Activated CD4-positive, alpha-beta T cell treated with anti-CD3 and anti-CD28 coated beads for 4 hours (primary cell): ENCODE measurements at places on chromosomes 4 and X.

GRCh38 chr4:8306511-8307021 lies 37.0 kb downstream of the HTRA3 start:
- DNase-seq: no peak

DNA sequence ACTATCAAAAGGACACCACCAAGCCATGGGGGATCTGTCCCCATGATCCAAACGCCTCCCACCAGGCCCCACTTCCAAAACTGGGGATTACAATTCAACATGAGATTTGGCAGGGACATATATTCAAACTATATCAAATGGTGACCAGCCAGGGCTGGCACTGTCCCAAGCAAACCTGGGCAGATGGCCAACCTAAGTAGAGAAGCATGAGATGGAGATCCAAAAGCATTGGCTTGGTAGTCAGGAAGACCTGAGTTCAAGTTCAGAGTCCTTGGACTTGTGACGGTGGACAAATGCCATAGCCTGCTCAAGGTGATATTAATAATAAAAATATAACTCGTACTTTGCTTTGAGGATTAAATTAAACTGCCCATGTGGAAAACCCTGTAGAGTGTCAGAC lies 79.2 kb upstream of the HS3ST1 start:
- no peak for DNase-seq

DNA sequence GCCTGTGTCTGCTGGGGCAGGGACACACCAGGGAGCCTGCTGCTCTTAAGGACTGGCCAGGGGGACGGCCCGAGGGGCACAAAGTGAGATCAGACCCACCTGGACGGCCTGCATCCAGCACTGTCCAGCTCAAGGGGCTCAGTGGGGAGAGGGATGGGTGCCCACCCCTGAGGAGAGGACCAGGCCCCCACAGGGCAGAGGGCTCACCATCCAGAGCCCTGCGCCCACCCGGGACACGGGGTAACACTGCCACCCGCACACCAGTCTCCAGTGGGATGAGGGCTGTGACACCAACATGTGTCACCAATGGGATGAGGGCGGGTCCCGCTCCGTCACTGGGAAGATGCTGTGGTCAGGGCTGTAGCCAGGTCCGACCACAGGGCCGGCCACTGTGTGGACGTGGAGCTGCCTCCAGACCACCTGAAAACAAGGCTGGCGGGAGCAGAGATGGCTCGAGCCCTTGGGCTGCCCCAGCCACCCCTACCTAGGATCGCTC lies 13.2 kb downstream of the DGKQ start:
- DNase-seq: no peak

DNA sequence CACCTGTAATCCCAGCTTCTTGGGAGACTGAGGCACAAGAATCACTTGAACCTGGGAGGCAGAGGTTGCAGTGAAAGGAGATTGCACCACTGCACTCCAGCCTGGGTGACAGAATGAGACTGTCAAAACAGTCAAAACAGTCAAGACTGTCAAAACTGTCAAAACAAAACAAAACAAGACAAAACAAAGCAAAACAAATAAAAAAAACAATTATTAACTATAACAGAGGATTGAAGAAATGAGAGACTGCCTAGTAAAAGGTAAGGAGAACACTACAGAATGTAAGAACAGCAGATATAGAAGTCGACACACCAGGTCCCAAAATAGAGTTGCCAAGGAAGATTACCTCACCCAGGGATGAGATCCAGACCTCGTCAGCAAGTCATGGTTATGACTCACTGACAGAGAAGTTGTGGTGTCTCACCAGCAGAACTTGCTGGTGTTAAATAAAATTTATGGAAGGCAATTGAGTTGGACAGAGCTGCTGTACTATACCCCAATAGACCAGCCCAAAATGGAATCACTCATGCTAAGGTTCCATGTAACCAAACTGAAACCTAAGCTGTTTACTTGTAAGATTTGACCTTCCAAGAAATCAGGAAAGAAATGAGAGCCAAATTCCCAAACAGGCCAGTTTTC lies 32.1 kb upstream of the GK start:
- no peak for DNase-seq

DNA sequence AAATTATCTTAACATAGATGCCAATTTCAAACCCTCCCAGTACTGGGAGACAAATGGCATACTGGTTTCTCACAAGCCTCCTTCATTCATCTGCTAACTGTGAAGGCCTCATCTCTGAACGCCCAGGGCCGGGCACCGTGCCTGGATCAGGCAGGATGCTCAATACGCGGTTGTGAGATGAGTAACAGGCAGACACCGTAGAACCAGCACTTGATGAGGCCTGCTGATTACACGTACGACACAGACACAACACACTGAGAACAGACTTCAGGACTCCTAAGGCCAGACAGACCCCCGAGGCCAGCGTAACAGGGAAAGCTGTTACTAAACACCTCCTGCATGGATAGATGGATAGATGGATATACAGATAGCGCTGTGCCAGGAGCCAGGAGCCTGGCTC lies 154.6 kb downstream of the AFAP1 start:
- no peak for DNase-seq

DNA sequence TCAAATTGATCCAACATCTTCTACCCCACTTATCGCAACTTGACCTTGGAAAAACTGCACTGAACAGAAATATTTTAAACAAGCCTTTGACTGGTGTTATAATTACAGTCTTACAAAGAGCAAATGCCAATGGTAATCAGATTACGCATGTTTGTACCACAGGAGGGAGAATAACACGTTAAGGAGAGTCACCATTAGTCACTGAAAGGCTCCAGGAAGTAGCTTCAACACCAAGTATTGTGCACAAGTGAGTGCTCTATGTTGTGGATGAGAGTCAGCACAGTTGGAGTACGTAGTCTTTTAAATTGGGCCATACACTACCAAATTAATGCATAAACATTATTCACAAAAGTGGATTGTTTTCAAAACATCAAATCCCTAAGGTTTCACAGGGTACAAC lies 1081.5 kb upstream of the TENM3 start:
- DNase-seq: no peak

DNA sequence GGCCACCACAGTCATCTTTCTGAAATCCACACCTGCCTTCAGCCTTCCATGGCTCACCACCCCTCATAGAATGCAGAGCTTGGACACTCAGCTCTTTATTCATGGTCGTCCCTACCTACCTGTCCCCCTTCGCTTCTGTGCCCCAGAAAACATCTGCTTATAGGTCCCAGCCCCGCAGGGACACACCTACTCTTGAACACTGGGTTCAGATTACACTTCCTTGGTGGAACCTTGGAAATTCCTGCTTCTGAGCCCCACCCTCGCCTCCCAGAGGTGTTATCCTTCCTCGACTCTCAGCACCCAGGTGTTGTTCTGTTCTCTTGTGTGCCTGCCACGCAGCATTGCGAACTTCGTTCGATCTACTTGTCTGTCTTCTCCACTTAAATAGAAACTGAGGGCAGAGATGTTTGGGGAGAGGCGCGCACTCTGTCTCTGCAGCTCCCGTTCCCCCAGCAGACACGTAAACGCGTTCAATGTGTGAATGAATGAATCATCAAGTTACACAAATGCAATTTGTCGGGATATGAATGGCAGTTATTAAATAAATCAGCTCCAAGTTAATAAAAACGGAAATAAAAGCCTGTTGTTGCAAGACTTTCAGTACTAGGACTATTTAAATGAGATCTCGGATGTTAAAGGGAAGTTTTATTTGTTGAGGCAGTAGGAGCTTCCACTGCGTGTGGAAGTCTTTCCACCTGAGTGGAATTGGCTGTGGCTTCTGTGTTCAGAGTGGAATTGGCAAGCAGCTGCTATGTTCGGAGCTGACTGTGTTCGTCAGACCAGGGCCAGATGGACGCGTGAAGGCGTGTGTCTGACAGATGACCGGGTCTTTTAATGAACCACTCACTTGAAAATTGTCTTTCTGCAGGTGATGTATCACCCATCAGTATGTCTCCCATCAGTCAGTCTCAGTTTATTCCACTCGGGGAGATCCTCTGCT lies 95.6 kb downstream of the STOX2 start:
- no peak for DNase-seq

GRCh38 chr4:153156263-153156662 lies 48.0 kb upstream of the TRIM2 start:
- peak; percentile 42 for DNase-seq

DNA sequence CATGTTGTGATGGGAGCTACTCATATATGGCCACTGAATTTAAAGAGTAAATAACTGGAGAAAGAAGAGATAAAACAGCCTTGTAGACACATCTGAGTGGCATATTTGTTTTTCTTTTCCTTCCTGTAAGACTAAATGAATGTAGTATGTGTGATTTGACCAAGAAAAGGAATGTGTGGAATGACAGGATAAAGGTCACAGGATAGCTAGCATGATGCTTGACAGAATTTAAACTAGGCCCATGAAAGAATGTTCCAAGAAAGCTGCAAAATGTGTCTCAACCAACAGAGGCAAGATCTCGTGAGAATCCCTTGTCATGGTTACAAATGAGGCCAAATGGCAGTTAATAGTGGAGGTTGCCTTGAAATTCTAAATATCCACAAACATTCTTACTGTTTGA lies 137.0 kb downstream of the KCNIP4 start:
- no peak for DNase-seq

GRCh38 chrX:136662104-136662503 lies 14.1 kb downstream of the CD40LG start:
- no peak for DNase-seq

- DNase-seq: no peak
These were observed 552.6 kb upstream of the INTU start for GRCh38 chr4:127080141-127080540.

- peak; percentile 41 for DNase-seq
These were observed 944 bp downstream of the SNX25 start for GRCh38 chr4:185210102-185210981.

GRCh38 chr4:40992472-40993295 lies 221.7 kb downstream of the APBB2 start:
- no peak for DNase-seq

GRCh38 chrX:118717678-118718391 lies 9.6 kb upstream of the IL13RA1 start:
- DNase-seq: no peak

GRCh38 chrX:46582966-46583365 lies 9.4 kb downstream of the CHST7 start:
- no peak for DNase-seq

DNA sequence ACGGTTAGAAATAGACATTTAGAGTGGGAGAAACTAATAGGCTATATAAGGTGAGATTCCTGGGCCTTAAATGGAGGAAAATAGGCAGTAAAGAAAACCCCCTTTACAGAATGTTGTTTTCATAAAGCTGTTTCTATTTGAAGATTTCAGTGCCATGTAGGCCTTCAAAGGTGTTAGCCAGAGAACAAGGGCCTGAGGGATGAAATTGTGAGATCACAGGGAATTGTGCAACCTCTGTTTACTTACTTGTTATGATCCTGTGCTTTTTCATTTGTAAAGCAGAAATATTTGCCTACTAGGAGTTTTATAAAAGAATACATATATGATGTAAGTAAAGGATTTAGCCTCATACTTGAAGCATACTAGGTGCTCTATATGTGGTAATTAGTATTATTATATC lies 272.9 kb upstream of the ARX start:
- DNase-seq: no peak

DNA sequence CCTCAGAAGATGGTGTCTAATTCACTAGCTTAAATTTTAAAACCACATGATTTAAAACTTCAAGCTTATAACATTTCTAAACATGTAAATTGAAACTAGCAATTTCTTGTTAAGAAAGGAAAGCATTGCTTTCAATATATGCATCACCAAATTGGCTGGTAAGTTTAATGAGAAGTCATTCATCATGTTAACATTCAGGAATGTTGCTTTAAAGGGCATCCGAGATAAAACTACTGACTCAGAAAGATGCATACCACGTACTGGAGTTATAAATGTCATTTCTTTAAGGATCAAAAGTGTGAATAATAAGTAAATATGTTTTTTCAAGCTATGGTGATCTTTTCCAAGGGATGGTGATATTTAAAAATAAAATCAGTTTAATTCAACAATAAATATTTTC lies 83.3 kb upstream of the VCX2 start:
- no peak for DNase-seq

- DNase-seq: peak; percentile 59
These were observed 27.3 kb upstream of the JADE1 start for GRCh38 chr4:128782076-128782715.

DNA sequence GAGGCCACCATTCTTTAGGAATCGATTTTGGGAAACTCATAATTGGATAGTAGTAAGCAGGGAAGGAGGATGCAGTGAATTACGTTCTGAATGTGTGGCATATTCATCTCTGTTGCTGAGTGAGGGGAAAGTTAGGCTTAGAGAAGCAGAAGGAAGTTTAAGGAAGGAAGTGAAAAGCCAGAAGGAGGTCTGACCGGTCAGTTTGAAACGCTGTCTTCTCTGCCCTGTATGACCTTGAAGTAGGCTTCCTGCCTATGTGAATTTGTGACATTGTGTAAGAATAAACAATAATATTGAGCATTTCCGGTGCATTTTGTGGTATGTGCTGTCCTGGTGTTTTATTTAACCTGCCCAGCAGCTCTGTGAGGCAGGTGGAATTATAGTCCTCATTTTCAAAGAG lies 67.3 kb downstream of the PDLIM5 start:
- DNase-seq: no peak

GRCh38 chrX:27680726-27681125 lies 90.6 kb downstream of the DCAF8L2 start:
- DNase-seq: no peak

DNA sequence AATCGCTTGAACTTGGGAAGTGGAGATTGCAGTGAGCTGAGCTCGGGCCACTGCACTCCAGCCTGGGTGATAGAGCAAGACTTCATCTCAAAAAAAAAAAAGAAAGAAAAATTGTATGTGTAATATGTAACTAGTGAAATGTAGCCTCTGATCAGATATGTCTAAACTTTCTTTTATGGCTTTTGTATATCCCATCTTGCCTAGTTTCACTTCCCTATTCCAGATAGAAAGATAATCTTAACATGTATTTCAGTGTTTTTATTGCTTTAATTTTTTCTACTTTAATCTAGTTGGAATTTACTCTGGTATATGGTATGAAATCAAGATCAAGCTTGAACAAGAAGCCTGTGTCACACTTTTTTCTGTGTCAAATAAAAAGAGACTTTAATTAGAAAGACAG lies 1.9 kb upstream of the ZNF41 start:
- DNase-seq: no peak

DNA sequence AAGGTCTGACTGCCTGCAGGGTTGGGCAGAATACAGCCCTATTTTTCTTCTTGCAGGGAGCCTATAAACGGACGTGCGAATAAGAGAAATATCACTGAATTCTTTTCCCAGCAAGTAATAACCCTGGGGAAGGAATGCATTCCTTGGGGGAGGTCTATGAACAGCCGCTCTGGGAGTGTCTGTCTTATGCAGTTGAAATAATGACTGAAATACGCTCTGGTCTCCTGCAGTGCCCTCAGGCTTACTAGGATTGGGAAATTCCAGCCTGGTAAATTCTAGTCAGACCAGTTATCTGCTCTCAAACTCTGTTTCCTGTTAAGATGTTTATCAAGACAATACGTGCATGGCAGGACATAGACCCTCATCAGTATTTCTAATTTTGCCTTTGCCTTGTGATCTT lies 72.1 kb upstream of the FAM241A start:
- no peak for DNase-seq

GRCh38 chr4:165879641-165880040 lies 6.6 kb downstream of the TLL1 start:
- no peak for DNase-seq

- no peak for DNase-seq
These were observed 543.1 kb downstream of the TRIML1 start for GRCh38 chr4:188682321-188682720.
